ENCODE measurements at places on chromosomes 4 and X.

DNA sequence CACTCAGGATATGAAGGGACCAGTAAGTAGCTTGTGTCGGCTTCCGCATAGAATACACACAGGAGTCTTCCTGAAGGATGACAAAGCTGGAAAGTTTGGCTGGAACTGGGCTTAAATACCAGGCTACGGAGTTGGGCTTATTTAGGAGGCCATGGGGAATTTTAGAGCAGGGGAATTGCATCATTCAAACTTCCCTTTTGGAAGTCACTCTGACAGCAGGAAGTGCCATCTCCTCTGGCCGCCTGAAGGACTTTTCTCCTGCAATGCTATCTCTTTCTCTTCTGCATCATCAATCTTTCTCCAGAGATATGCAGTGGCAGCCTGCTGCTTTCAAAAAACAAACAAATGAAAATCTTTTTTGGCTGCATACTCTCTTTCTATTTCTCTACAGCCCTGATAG is 48.4 kb upstream of the PAK3 start:
- no peak for DNase-seq

GRCh38 chr4:6730603-6731317 is 14.8 kb downstream of the BLOC1S4 start:
- DNase-seq = no peak

- no peak for DNase-seq
Measured at GRCh38 chr4:89273741-89274141, 33.9 kb downstream of the GPRIN3 start.

DNA sequence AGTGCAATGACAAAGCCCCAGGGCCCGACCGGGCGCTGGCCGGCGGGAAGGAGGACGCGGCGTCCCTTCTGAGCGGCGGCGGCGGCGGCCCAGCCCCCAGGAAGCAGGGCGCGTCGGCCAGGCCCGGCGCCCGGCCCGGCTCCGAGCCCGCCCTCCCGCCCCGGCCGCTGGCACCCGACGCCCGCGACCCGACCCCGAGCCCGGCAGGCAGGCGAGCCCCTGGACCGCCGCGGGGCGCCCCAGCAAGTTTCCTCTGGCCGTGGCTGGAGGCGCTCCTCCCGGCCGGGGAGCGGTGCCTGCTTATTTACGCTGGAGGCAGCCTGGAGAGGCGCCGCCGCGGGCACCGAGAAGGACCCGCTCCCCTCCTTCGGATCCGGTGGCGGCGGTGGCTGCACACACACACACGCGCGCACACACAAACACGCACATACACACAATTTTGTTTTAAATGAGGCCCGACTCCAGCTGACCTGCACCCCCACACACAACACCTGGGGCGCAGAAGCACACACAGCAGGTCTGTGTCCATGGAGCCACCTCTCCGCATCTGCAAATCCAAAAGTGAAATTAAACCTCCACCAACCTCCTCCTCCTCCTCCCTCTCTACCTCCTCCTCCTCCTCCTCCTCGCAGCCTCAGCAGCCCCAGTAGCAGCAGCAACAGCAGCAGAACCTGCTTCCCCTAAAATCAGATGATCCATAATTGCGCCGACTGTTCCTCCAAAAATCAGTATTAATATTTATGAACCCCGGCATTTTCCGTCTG is 669 bp downstream of the IRF2 start:
- peak; percentile 15 for DNase-seq

- DNase-seq = no peak
Measured at GRCh38 chr4:55431710-55432336, 36.1 kb downstream of the TMEM165 start.

GRCh38 chr4:34323549-34324320 is 1920.6 kb downstream of the ARAP2 start:
- DNase-seq = no peak

DNA sequence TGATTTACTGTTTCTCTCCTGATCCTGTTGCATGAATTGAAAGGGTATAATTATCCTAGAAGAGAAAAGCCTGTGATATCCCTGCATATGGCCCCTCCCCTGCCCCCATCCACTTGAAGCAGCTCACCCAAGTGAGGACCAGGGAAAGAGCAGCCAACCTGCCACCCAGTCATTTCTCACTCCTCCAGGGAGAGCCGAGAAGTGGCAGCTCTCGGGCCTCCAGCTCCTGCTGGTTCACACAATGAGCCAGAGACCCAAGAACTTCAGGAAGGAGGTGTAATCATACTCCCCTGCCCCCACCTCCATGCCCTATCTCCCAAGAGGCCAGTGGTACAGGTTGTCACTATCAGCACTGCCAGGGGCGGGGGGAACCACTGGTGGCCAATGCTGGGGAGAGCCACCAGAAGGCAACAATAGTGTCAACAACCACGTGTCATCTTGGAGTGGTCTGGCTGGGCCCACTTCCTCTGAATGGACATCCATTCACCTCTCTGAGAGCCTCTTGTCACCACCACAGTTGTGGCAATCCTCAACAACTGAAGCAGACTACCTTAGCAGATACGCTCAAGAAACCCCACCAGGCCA is 42.9 kb downstream of the APOO start:
- DNase-seq = no peak

DNA sequence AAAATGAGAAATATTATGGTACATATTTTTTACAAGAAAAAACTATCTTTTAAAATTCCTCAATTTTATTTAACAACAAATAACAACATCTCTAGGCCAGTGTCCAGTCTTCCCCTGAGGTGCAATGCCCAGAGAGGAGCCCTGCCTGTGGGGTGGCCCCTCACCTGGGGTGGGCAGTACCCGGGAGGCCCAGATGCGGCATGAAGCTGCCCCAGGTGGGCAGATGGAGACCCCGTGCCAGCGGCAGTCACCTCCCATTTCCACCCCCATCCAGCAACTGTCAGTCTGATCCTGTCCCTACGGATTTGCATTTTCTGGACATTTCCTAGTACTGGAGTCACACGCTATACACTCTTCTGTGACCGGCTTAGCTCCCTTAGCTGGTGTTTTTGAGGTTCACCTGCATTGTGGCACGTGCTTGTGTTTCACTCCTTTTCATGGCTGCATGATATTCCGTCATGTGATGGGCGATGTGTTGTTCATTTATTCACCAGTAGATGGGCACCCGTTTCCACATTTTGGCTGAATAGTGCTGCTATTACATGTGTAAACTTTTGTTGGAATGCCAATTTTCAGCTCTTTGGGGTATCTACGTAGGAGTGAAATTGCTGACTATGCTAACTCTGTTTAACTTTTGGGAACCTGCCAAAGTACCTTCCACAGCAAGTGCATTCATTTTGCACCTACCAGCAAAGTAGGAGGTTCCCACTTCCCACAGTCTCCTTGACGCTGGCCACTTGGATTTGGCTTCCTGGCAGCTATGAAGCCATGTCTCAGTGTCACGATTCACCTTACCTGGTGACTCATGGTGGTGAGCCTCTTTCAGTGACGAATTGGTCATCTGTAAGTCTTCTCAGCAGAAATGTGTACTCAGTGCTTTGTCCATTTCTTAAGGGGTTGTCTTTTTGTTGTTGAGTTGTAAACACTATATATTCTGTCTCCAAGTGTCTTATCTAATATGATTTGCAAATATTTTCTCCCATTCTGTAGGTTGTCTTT is 11.7 kb upstream of the MAEA start:
- DNase-seq = no peak

DNA sequence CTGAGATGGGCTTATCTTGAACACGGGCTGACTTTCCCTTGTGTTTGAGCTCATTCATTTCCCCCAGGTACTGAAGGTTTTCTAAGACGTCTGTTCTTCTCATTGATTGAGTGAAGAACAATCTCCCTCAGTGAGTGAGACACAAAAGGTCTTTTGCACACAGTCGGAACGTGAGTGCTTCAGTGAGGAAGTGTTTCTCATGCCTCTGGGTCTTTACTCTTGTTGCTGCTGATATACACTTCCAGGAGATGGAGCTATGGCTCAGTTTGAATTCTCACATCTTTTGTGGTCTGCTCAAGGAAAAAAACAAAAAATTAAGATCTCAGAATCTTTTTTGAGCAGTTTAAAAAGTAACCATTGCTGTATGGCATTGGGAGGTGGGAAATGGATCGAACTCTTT is 981.9 kb upstream of the TENM3 start:
- DNase-seq = no peak

DNA sequence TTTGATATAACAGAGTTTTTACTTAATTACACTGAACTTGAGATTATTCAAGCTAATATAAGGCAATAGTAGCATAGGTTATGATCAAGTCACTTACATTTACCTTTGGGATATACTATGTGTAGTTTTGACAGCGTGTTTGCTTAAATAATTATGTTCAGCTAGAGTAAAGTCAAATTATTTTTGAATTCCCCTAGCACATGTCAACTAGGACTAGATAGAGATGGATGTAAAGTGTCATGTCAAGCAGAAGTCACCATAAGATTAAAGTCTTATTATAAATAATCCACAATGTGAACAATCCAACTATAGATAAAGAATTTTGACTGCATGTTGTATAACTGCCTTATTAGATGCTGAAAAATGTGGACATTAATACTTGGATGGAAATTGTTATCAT is 665.2 kb downstream of the GRID2 start:
- DNase-seq = no peak

- DNase-seq = no peak
Measured at GRCh38 chr4:10667701-10668326, 16.8 kb downstream of the CLNK start.

DNA sequence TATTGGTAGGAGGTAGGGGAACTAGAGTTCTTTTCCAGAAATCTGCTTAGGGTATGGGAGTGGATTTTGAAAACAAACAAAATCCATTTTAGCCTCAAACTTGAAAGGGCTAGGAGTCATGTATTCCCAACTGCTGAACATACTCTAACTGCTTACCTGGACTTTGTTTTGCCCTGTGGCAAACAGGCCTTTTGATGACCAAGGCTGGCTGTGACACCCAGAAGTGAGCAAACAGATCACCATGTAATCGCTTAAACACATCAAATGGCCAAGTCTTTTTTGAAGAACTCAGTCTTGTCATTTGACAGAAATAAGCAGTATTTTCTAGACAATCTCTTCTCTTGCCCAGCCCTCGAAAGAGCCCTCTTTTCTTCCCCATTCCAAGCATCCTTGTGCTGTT is 203.4 kb downstream of the KIT start:
- DNase-seq = no peak

- no peak for DNase-seq
Measured at GRCh38 chr4:102535398-102536082, 34.4 kb downstream of the NFKB1 start.

DNA sequence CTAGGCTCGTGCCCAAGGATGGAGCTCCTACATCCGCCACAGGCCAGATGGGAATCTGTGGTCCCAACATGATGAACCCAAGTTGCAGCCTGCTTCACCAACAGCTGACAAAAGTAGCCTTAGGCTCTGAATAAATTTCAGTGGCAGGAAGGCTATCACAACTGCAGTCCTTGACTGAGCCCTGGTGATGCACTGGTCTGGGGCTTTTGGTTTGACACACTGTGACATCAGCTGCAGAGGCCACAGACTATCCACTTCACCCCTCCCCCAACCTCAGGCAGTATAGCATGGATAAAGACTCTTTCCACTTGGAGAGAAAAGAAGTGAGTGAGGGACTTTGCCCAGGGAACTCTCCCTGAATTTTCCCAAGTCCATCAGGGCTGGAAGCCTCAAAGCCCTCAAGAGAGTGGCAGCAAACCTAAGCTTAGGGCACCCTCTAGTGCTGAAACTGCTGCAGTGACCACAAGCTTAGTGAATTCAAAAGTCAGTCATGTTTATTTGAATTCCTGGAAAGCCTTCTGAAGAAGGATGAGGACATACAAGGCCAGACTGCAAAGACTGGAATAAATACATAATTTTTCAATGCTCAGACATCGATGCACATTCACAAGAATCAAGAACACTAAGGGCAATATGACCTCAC is 135.0 kb upstream of the TENT5D start:
- DNase-seq = no peak

- DNase-seq = no peak
Measured at GRCh38 chrX:46744009-46744408, 14.9 kb downstream of the SLC9A7 start.

DNA sequence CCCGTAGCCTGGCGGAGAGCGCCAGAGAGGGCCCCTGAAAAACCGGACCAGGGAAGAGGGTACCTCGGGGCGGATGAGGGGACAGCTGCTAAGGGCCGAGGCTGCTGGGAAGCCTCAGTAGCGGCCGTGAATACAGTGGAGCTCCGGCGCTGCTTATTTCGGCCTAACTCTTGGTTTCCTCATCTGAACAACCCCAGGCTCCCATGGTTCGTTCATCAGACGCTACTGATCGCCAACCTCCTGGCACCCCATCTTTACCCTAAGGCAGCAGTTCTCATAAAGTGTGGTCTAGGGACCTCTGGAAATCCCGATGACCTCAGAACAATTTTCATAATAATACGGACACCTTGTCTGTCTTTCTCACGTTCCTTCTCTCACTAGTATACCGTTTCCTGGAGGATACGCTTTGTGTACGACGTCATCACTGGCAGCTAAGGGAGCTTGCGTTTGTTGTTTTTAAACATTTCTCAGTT is 645 bp upstream of the RAB28 start:
- no peak for DNase-seq

DNA sequence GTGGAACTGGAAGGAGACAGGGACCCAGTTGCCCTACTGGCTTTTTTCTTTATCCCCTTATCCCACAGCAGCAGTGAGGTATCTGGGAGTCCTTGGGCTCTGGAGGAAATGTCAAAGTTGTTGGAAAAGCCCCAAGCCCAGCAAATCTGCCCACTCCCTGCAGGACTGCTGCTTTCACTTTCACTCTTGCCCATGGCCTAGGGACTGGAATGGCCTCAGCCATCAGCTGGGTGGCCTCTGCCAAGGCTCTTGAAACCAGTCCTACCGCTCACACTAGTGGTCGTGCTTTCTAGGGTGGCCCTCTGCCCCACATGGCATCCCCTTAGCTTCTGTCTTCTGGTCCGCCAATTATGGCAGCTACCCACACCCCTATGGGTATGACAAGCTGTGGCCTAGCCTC is 9.7 kb upstream of the RHOXF1 start:
- DNase-seq = no peak

DNA sequence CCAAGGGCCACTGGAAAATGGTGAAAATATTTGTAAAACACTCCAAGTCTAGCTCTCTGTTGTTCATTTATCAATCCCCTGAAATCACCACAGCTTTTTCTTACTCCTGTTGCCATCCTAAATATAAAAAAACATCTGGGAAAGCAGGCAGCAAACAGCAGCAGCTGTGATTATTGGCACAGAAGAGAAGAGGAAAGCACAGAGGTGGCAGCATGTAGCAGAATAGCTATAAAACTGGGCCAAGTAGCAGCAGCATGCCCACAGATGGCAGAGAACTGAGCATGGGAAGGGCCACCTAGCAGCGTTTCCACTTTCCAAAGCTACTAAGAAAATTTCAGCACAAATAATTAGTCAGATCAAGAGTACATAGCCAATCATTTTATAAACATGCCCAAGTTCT is 307.2 kb downstream of the SLC7A11 start:
- DNase-seq = no peak

- no peak for DNase-seq
Measured at GRCh38 chrX:154804261-154804956, 876 bp downstream of the MPP1 start.

GRCh38 chr4:169258141-169258540 is 12.6 kb downstream of the SH3RF1 start:
- DNase-seq = no peak

- DNase-seq = no peak
Measured at GRCh38 chr4:152244659-152245058, 291.2 kb downstream of the FBXW7 start.

All from activated CD8-positive, alpha-beta memory T cell treated with anti-CD3 and anti-CD28 coated beads for 48 hours (primary cell).